ENCODE measurements at places on chromosomes 6 and 20.

DNA sequence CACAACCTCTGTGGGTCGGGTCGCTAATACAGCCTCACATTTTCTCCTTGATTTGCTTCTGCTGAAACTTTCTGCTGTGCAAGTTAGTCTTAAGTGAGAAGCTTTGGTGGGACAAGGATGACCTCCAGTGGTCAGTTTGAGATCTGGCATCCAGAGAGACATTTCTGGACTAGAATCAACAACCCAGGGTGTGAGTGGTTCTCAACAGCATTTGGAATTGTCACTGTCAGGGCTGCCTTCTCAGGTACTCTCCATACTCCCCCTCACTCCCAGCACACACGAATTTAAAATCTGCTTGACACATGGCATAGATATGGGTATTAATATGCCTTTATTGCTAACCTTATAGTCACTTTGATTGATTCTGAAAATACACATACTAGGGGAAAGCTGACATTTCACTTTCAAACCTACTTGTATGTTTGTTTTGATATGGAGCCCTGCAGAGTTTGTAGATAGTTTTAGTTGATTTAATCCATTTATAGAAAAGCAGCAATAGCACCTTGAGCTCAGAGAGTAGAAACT is 13.2 kb downstream of the OTOR start:
- peak; percentile 49 for DNase-seq

DNA sequence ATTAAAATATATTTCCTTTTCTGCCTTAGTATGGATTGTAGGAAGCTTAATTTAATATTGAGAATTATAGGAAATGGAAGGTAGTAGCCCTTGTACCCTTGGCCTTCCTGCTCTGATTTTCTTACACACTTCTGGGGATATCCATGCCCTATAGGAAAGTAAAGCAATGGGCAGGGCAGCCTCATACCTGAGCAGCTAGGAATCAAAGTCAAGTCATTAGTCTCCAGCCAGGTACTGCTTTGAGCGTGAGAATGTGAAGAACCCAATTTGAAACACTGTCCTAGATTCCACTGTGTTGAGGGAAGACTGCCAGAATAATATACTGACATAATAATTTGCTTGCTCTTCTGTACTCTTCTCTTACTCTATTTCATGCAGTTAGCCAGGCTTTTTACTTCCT is 51.0 kb upstream of the L3MBTL3 start:
- DNase-seq, result no peak

GRCh38 chr20:45946149-45946970 is 11.9 kb downstream of the PCIF1 start:
- DNase-seq, result peak; percentile 84

GRCh38 chr6:87139236-87139635 is 16.1 kb upstream of the ZNF292 start:
- DNase-seq, result no peak

DNA sequence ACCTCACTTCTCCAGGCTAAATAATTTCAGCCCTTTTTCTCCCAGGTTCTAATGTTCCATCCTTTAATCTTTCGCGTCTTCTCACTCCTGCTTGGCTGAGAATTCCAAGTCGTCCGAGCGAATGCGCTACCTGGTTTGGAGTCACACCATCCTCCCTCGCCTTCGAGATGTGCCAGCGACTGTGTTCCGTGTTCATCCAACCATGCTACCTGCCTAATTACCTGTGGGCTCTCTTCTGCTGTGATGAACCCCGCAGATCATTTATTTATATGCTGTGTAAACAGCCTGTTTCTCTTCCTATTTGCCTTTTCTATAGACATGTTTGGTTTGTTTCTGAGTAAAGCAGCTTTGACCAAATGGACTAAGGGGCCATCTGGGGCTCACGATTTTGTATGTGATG is 83.5 kb upstream of the TMEM181 start:
- no peak for DNase-seq

DNA sequence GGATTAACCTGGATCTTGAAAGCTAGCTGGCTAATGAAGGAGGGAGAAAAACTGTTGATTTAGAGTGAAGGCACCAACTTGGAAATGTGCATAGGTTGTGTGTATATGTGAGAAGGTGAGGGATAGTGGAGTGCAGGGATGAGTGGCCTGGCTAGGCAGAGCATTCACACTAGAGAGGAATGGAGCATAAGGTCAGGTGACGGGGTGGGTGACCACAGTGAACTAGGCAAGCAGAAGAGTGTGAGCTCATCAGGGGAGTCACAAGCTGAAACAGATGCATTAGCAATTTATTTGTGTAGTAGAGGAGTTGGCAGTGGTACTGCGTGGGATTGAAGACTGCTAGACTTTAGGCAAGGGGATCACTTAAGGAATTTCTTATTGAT is 10.5 kb downstream of the ANKRD66 start:
- DNase-seq, result no peak

Data from SIG-M5 (cell line).